T-helper 17 cell (primary cell): ENCODE measurements at places on chromosomes 7 and 10. TPM values are rescaled to one million over a fixed set of nuclear protein-coding genes. Genes with fewer than 3 reads are reported as not detected.

- DNase-seq: peak; percentile 50
Measured at GRCh38 chr10:96789571-96790108, 42.5 kb upstream of the LCOR start.

- no peak for DNase-seq
Measured at GRCh38 chr10:6382081-6382480, 179.3 kb downstream of the PFKFB3 start.

- no peak for DNase-seq
Measured at GRCh38 chr10:54266395-54266794, 534.6 kb downstream of the PCDH15 start.

- DNase-seq: no peak
Measured at GRCh38 chr7:136677471-136678365, 190.7 kb upstream of the CHRM2 start.

ENTPD1 gene
- 13.8 TPM for total RNA-seq

- no peak for DNase-seq
Measured at GRCh38 chr7:64849250-64849923, 53.7 kb upstream of the ZNF273 start.

- no peak for DNase-seq
Measured at GRCh38 chr7:158186864-158187693, 400.5 kb downstream of the PTPRN2 start.

GRCh38 chr10:111175787-111176186, 99.0 kb downstream of the ADRA2A start:
- no peak for DNase-seq

- no peak for DNase-seq
Measured at GRCh38 chr10:33123680-33124079, 165.7 kb upstream of the ITGB1 start.

- no peak for DNase-seq
Measured at GRCh38 chr10:23345861-23346260, 1.3 kb upstream of the C10orf67 start.

GRCh38 chr7:134320201-134320600, 3.5 kb upstream of the SLC35B4 start:
- no peak for DNase-seq

GDF2 gene
- total RNA-seq: not detected

DNA sequence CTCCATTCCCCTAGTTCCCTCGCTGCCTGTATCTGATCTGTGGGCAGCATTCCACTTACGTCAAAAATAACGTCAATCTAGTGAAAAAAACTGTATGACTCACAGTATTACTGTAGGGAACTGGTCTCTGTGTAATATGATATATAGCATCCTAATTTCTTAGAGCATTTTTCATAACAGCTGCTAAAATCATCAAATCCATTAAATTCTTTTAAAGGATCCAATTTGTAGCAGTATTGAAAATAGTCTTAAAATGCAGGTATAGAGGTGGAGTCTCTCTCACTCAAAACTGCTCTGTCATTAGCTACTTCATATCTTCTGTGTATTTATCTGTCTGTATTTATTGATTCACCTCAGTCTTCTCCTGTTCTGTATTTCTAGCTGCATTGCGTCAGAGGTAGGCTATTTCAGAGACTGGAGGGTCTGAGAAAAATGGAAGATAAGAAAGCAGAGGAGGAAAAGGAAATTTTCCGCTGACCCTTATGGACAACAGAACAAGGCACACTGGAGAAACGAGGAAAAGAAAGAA, 59.9 kb downstream of the PON1 start:
- no peak for DNase-seq

ABCB1 gene
- 26.1 TPM for total RNA-seq

DNA sequence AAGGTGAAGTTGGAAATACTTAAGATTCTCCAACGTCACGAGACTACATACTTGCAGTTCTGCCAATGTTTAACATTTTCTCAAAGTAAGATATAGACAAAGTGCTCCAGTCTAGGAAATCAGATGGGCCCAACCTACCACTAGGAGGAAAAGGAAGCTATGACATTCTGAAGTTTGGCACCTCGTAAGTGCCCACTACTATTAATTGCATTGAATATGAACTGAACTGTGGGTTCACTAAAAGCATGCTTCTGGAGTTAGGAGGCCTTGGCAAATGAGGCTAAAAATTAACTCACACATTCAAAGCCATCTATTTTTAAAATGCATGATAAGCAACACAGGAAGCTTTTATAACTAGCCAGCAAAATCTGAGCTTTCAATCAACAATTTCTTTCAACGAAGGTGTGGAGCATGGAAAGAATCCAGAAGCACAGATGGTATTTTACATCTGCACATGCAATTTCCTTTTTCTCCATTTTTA, 149.7 kb downstream of the LRRTM3 start:
- no peak for DNase-seq

GPR146 gene
- 22.2 TPM for total RNA-seq

BPGM gene
- 13.7 TPM for total RNA-seq

- no peak for DNase-seq
Measured at GRCh38 chr10:11685787-11686218, 56.4 kb upstream of the ECHDC3 start.

- no peak for DNase-seq
Measured at GRCh38 chr7:96310110-96310509, 11.8 kb downstream of the SLC25A13 start.

DNA sequence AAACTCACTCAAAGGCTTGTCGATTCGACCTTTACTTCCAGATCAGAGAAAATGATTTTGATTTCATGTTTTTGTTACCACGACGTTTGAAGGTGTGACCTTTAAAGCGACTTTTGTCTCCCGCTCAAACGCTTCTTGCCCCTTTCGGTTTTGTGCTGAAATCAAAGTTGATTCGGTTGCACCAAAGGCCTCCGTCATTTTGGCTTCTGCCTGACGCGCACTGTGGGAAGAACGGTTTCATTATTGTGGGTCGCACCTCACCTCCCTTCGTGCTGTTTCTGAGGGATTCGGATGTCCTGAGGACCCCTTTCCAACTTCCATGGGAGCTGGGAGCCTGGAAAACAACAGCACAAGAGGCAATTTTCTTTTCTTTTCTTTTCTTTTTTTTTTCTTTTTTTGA, 176.9 kb downstream of the DNAJB6 start:
- no peak for DNase-seq

PRSS37 gene
- total RNA-seq: not detected

DNA sequence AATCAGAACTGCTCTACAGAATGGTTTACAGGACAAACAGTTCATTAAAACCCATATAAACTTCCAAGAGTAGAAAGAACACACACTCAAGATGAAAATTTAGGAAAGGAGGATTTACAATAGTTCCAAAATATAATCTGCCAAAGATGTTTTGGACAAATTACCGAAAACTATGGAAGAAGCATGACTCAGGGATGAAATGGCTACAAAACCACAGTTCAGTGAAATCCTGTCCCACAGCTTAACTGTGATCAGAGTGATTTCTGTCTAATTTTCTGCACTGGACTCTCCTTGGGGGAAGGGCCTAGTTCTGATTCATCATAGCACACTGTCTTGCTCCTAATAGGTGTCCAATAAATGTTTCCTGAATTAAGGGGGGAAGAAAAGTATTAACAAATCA, 82.2 kb downstream of the HIPK2 start:
- DNase-seq: no peak

- DNase-seq: peak; percentile 28
Measured at GRCh38 chr7:151410405-151411390, 860 bp upstream of the WDR86 start.

DNA sequence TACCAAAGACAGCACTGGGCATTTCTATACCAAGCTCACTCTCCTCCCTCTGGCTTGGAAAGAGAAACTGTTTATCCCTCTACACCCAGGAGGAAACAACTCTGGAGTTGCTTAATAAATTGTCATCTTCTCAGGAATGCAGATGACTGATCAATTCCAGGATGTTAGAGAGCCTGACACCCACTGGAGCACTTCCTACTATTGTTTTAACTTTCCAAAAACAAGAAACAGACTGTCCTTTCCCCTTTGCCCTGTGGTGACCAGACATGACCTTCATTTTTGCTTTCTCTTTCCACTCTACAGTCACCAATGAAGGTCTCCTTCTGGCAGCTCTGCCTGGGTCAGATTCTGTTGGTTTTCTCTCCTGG, 19.6 kb downstream of the GIMAP4 start:
- no peak for DNase-seq

- DNase-seq: no peak
Measured at GRCh38 chr10:119177708-119178371, 772 bp downstream of the PRDX3 start.

GRCh38 chr7:17952387-17952786, 12.1 kb upstream of the SNX13 start:
- no peak for DNase-seq

- DNase-seq: no peak
Measured at GRCh38 chr10:123862421-123863182, 29.0 kb downstream of the CPXM2 start.

GRCh38 chr10:121240011-121240410, 358.2 kb downstream of the FGFR2 start:
- no peak for DNase-seq

GRCh38 chr7:131035088-131035770, 292.4 kb upstream of the MKLN1 start:
- no peak for DNase-seq

GRCh38 chr10:96758423-96758822, 38.1 kb upstream of the PIK3AP1 start:
- no peak for DNase-seq

- DNase-seq: no peak
Measured at GRCh38 chr7:45013465-45013967, 13.5 kb downstream of the CCM2 start.

DNA sequence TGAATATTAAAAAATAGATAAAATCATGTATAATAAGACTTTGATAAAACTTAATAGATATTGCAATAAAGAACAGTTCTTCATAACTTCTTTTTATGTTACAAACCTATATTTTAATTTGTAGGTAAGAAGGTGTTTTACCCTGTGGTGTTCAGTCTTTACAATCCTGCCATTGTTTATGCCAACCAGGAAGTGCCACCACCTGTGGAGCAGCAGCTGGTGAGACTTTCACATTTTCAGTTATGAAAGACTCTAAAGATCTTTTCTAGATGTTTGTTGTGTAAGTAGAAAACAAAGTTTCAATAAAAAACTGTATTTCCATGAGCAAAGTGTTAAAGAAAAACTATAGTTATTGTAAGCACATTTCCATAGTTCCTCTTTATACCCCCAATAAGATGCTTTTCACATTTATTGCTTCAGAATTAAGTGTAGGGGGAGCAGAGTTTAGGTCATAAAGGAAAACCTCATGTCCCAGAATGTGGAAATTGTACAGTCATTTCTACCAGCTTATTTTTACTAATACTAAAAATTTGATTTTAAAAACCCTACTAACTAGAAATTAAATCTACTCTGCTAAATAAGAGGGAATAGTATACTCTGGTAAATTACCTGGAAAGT, 28.7 kb downstream of the CSGALNACT2 start:
- no peak for DNase-seq

- DNase-seq: no peak
Measured at GRCh38 chr10:121404611-121405010, 193.6 kb downstream of the FGFR2 start.

NUTM2E gene
- total RNA-seq: not detected

DNA sequence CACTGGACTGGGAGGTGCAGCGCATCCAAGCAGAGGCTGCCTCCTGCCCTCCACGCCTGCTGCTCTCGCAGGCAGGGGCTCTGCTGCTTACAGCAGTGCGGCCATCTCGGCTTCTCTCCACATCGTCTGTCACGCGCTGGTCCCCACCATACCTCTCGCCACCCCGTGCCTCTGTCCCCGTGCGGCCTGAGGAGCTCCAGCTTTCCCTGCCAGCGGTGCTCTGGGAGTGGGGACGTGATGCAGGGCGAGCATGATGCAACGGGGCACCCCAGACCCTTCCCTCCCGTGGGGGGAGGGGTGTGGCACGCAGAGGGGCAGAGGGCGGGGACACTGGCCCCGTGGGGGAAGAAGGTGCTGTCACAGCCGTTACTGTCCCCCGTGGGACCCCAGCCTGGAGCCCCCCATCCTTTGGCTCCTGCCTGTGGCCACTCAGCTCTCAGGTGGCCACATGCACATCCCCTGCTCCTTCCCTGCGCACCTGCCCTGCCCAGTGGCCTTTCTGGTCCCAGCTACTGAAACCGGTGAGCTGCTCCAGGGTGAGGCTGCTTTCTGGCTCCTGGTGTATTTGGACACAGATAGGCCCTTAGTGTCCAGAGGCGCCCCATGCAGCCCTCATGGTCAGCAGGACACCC, 9.0 kb downstream of the GET4 start:
- DNase-seq: no peak

WEE2 gene
- total RNA-seq: not detected

DNA sequence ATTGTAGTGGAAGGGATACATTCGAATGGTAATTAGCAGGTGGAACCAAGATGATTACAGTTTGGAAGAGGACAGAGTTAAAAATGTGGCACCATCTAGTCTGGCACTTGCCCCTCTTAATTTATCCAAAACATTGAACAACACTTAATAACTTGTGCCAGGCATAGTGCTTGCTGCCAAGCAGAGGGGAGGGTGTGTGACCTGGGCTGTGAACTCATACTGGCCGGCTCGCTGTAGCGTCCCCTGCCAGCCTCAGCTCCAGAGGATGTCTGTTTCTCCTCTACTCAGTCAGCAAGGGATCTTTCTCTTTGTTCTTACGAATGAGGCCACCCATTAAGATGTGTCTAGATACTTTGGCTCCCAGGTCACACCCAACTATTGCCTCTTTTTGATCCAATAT, 179.4 kb upstream of the INHBA start:
- no peak for DNase-seq

SLC26A3 gene
- not detected for total RNA-seq

GTPBP10 gene
- total RNA-seq: 19.9 TPM

DNA sequence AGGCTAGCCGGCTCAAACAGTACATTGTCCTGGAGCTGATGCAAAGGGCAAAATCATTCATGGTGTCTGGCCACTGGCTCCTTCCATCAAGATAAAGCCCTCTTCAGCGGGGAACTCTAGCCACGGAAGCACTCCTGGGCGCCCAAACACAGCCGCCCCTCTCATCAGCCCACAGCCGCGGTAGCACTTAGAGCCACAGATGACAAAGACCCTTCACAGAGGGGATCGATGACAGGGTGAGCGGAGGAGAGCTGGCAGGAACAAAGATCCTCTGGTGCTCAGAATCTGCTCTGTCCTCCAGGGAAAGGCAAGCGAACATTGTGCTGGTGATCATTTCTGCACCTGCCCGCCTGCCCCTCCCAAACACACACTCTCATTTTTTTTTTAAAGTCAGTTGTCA, 222.2 kb upstream of the NRP1 start:
- DNase-seq: no peak

DNA sequence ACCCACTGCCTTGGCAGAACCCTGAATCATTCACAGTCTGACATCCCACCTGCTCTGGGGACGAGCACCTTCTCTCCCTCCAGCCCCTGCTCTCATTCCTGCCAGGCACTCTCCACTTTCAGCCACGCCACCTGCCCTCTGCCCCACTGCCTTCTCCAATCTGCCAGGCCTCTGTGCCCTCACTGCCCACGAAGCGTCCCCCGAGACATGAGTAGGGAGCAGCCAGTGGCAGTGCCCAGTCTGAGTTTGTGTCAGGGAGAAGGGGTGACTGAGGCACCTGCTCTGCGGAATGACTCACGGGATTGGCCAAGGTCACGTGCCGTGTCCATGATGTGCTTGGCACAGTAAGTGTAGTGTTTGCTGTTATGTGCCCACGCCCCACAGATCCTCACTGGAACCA, 215.2 kb upstream of the PPP2R2D start:
- DNase-seq: no peak

IL6 gene
- 0.57 TPM for total RNA-seq

GRCh38 chr7:125136341-125136740, 206.7 kb upstream of the POT1 start:
- no peak for DNase-seq
